ENCODE measurements at places on chromosomes 2 and 18.

GRCh38 chr2:40093021-40093675 is 314.1 kb upstream of the THUMPD2 start:
- DNase-seq, result no peak

DNA sequence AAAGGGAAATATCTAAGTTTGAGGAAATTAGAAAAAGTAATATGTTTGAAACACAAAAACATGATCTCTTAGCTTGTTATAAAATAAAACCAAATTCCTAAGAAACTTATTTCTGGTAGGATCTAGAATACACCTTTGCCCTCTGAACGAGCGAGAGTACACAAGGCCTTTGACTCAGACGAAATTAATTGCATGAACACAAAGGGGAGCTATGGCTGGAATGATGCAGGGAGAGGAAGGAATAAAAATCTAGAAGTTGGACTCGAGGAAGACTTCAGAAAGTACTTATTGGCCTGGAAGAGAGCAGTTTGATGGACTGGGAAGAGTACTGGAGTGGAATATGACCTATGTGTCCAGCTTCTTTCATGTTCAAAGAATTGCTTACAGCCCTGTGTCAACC is 927 bp upstream of the CRYGD start:
- no peak for DNase-seq

- no peak for DNase-seq
Observed at GRCh38 chr2:66585587-66585986, 150.7 kb downstream of the MEIS1 start.

GRCh38 chr2:117519238-117519637 is 295.3 kb upstream of the DDX18 start:
- no peak for DNase-seq

GRCh38 chr2:158142165-158142564 is 40.5 kb downstream of the UPP2 start:
- no peak for DNase-seq

DNA sequence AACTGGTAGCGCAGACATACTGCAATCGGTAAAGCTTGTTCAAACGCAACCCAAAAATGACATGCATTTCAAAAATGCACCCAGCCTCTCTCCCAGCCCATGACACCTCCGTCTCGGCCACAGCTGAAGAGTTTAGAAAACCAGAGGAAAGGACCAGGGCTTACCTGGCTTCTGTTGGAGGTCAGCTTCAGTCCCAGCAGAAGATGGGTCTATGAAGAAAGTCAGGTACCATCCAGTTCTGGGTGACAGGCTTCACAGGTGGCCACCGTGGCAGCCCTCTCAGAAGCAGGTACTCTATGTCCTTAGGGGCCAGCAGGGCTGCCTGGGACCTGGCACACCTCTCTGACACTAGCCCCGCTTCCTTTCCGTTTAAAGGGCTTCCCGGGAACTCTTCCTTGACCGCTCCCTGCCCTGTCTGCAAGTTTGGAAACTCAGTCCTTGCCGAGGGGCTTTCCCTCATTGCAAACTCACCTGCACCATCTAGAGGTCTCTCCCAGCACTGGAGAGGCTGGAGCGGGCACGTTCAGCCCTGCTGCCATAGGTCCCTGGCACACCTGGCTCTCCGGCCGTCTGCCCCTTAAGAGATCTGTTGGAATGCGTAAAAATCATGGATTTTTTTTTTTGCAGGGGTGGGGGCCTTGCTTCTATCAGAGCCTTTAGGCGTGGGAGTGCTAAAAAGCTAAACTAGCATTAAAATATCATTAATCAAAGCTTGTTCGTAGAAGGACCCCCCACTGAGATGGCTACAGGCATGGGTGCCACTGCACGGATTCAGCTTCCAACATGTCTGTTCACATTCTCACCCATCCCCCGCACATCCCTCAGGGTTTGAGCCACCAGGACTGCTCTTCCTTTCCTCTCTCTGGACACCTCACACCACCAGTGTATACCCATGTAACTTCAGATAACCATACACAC is at the start of gene EDAR:
Gene EDAR (minus strand): TSS at position 425 of the 918 bp plus-strand sequence. CDS start 58,206 bp downstream, outside the sequence.
- peak; percentile 57 for DNase-seq

GRCh38 chr2:74712223-74713053 is 58.4 kb downstream of the SEMA4F start:
- DNase-seq, result no peak

DNA sequence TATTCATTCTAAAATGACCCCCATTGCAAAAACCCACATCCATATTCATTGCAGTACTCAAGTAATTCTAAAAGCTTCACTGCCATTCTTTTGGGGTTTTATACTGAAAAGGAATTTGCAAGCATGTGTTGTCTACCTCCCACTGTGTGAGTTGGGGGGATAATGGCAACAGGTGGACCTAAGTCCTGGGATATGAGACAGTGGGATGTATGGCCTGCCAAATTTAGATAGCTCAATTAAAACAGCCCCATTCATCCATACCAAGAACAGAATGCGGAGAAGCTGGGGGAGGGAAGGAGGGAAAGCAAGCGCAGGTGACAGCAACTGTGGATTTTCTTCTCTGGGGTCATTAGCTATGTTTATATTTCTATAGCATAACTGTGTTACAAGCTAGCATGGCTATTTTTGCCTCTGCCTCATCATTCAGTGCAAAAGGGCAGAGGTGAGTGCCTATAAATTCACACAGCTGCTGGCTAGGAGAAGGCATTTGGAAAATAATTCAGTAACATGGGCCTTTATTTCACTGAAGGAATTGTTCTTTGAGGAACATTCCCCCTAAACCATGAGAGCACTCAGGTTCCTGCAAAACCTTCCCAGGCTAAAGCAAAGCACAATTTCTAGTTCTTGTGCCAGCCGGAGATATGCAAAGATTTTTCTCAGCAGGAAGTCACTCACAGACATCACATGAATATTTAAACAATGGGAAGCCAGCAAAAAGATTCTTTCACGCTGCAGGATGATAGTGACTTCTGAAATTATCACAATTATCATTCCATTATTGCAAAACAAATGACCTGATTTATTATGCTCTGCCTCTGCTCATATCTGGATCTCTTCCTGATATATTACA is 393.9 kb upstream of the ACVR2A start:
- no peak for DNase-seq

GRCh38 chr18:32906506-32907310 is 133.9 kb upstream of the KLHL14 start:
- DNase-seq, result no peak

DNA sequence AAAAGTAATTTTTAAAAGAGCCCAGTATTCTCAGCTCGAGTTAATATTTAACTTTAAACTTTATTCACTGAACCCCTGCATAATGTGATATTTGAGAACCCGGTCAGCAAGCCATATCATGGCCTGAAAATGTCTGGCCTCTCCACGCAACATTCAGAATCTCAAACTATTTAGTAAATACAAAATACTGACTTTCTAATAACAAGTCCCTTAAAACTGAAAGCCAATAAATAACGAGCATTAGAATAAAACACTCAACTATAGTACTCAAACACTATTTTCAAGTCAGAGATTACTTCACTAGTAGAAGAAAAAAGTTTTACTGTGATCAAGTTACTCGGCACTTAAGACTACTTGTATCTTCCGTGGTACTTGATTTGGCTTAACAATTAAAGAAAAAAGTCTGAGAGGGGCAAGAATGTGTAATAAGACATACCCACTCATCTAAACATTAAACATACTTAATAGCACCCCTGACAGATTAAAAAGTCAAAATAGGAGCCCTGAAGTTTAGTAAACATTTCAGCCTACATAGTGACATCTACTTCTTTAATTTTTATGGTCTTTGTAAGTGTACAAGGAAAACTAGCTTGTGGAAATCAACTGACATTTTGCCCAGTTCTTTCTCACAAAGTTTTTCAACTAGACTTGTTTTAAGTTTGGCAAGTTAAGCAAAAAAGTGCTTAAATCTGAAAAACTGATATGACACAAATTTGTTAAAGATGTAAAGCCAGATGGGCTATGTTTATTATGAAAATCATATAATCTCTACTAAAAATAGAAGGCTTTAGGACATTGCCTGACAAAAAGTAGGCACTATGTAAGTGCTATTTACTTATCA is 38.2 kb downstream of the RTN4 start:
- no peak for DNase-seq

DNA sequence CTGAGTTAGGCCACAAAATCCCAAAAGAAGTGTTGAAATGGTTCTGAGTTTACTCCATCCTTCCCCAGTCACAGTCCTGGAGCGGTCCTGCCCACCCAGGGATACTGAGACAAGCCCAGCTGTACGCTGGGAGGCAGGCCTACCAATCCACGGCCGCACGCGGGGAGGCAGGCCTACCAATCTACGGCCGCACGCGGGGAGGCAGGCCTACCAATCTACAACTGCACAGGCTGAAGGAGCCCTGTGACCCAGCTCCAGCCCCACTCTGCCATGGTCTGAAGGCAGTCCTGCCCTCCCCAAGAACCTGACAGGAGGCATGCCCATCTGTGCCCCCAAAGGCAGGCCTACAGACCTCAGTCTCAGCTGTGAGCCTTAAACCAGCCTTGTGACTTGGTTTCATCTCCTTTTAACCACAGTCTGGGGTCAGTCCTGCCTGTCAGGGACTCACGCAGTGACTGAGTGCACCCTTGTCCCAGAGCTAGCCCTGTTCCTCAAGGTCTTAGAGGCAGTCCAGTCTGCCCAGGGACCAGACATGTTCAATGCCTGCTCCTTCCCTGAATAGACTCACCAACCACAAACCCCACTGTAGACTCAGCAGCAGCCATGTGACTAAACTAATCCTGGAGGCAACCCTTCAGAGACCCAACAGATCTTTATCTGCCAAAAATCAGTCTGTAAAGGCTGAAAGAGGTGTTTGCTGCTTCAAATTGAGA is 36.8 kb downstream of the GPC1 start:
- DNase-seq, result no peak

GRCh38 chr18:23317975-23318675 is 135.0 kb upstream of the RIOK3 start:
- DNase-seq, result no peak

GRCh38 chr2:134693359-134694330 is 25.2 kb downstream of the TMEM163 start:
- no peak for DNase-seq

DNA sequence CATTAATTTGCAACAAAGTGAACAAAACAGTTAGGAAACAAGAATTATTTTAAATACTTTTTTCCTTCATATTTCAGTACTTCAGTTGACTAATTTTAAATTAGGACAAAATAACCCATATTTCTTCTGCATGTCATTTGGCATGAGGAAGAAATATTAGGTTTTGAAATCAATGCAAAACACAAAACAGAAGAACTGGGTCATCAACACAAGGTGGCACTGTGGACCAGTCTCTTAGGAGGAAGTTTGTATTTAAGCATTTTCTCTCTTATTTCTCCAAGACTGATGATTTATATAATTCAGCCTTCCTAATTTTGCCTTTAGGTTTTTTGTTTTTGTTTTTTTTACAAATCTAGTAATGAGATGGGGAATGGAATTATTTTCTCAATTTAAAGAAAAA is 352.8 kb upstream of the KCNH7 start:
- DNase-seq, result no peak

- no peak for DNase-seq
Observed at GRCh38 chr18:7545734-7546133, 21.4 kb upstream of the PTPRM start.

- DNase-seq, result no peak
Observed at GRCh38 chr2:175445281-175445680, 263.8 kb upstream of the ATP5MC3 start.

- no peak for DNase-seq
Observed at GRCh38 chr18:49142216-49142615, 191.5 kb upstream of the SMAD7 start.

- DNase-seq, result no peak
Observed at GRCh38 chr2:182393270-182393760, 33.5 kb downstream of the PDE1A start.

- DNase-seq, result no peak
Observed at GRCh38 chr2:37665604-37666362, 5.7 kb downstream of the CDC42EP3 start.

DNA sequence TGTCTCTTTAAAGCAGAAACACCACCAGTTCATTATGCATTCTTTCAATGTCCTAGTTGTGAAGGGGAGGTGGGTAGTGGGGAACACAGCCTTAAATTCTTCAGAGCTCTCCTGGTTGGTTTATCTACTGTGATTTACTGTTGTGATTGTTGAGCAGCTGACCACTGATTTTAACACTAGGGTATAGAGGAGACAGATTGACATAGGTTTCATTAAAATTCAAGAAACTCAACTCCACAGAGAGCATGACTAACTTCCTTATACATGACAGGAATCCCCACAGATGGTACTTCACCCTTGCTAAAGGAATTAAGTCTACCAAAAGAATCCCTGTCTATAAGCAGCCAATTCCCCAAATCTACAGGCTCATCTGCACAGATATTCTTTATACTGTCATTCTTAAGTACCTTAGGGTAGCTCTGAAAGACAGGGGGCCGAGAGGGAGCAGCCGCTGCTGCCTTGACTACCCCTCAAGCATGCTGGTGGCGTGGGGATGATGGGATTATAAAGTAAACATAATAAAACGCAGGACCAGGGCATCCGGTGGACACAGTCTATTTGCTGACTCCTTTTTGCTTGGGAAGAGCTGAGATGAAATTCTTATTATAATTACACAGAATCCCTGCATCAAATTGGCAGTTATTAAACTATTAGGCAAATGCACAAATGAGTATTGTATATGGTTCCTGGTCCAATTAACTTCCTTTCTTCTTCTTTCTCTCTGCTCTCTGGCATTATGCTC is 1377.6 kb upstream of the PIK3C3 start:
- DNase-seq, result no peak

DNA sequence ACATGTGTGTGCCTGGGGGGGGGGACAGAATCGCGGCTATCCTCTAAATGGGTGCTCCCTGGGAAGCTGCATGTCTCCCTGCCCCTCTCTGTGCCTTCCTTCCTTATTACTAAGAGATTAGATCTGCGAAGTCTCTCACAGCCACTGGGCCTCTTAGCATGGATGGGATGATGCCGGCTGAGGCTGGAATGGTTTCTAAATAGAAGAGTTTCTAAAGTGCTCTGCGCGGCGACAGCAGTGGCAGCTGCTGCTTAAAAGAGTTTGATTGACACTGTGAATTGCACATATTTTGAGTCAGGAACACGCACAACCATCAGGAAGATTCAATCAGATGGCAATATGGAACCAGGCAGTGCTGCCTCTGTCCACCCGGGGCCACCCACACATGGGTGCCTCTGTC is 163.8 kb downstream of the CLIP4 start:
- no peak for DNase-seq

- DNase-seq, result no peak
Observed at GRCh38 chr2:22901471-22902179, 483.4 kb upstream of the KLHL29 start.

GRCh38 chr2:161283926-161284325 is 24.3 kb upstream of the PSMD14 start:
- no peak for DNase-seq

- no peak for DNase-seq
Observed at GRCh38 chr2:183078163-183078463, 434 bp upstream of the DUSP19 start.

Data from CD4-positive, alpha-beta T cell treated with Interleukin-17A for 1 hour (primary cell).